ENCODE measurements at places on chromosomes 6 and 20. TPM values are rescaled to one million over a fixed set of nuclear protein-coding genes. Genes with fewer than 3 reads are reported as not detected.

DNA sequence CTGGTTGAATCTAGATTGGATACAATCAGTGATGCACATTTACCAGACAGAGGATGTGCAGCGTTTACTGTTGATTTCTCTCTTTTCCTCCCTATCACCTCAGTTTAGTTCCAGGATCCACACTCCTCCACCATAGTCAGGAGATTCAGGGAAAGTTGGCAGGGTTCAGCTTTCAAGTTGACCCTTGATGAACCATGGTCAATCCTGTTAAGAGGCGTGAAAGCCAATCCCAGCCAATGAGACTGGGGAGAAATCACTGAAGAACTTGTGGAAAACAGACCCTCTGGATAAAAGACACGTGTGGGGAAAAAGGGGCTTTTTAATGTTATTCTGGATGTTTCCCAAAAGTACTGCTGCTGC, 19.2 kb upstream of the SCP2D1 start:
- no peak for DNase-seq

DNA sequence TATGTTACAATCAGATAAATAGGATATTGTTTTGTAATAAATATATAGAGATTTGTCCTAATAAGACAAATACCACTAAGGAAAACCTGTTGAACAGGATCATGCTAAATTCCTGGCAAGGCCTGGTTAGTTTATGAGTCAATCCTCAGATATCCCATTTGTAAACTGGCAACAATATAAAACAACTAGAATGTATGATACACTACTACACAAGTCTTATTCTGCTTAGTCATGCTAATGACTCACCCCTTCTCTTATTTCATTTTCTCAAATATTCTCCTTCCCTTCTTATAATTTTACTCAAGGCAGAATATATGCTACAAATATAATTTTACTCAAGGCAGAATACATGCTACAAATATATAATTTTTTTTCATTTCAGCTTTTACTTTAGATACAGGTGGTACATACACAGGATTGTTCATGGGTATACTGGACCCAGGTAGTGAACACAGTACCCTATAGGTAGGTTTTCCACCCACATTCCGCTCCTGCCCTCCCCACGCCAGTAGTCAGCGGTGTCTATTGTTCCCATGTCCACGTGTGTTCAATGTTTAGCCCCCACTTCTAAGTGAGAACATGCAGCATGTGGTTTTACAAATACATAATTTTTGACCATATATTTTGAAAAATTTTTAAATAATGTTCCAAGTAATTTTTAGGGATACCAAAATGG, 6.3 kb downstream of the OSER1 start:
- DNase-seq: no peak

GRCh38 chr20:50126662-50127061, 13.7 kb upstream of the UBE2V1 start:
- no peak for DNase-seq

- no peak for DNase-seq
These were observed 598.6 kb downstream of the TBC1D32 start for GRCh38 chr6:120735641-120736040.

The R3HDML gene
- not detected for total RNA-seq

The TBXT gene
- 0.25 TPM for total RNA-seq

The ARMH2 gene
- not detected for total RNA-seq

- no peak for DNase-seq
These were observed 83.1 kb downstream of the PTCHD4 start for GRCh38 chr6:48027704-48028435.

DNA sequence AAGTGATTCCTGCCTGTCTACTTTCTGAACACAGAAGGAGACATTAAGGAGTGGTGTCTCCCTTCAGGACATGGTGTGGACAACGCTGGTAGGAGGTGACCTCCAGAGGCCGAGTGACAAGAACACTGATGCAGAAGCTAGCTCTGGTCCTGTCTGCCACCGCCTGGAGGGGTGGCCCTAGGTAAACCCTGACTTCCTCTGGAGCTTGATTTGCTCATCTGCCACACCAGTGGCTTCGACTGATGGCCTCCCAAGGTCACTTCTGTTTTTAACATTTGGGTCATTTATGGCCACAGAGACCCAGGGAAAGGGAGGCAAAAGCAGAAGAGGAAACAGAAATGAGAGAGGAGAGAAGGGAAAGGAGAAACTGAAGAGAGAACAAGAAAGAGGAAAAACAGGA, 49.4 kb upstream of the SLC22A23 start:
- no peak for DNase-seq

GRCh38 chr20:50089140-50089786, 23.7 kb downstream of the UBE2V1 start:
- no peak for DNase-seq

DNA sequence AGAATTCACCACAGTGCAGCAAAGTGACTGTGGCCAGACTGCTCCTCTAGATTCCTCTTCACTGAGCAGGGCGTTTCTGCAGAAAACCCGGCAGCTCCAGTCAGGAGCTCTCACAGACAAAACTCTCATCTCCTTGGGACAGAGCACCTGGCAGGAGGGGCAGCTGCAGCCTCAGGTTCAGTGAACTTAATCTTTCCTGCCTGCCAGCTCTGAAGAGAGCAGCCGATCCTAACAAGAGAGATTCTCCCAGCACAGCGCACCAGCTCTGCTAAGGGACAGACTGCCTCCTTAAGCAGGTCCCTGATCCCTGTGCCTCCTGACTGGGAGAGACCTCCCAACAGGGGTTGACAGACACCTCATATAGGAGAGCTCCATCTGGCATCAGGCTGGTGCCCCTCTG, 1065.5 kb downstream of the GRIK2 start:
- DNase-seq: no peak

The PDE10A gene
- 2.4 TPM for total RNA-seq

GRCh38 chr6:33433544-33434191, 13.8 kb downstream of the SYNGAP1 start:
- no peak for DNase-seq

The OOEP gene
- total RNA-seq: not detected

The STMND1 gene
- not detected for total RNA-seq

The LTA gene
- total RNA-seq: not detected

The RBM39 gene
- 220 TPM for total RNA-seq

The CPXM1 gene
- total RNA-seq: 28.8 TPM

DNA sequence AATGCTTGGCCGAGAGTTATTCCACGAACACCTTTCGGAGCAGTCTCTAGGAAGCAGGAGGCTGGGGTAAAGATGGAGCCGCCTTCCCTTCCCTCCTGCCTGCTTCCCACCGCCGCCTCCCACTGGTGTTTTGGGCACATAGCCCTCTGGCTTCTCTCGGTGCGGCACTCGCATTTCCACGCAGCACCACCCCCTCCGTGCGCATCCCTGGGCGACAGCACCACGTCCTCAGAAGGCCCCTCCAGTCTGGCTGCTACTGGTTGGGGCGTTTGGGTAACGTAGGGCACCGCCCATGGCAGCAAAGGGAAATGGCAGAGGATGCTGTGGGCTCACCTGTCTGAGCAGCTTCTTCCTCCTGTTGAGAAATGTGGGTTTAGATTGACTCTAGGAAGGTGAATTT, 2.4 kb downstream of the COL20A1 start:
- DNase-seq: no peak

The FAM184A gene
- 12.1 TPM for total RNA-seq

The LHFPL5 gene
- not detected for total RNA-seq

- no peak for DNase-seq
These were observed 104.2 kb upstream of the MLN start for GRCh38 chr6:33908025-33908424.

- DNase-seq: peak; percentile 61
These were observed 9.0 kb downstream of the GNAS-AS1 start for GRCh38 chr20:58841539-58842264.

The RNF39 gene
- total RNA-seq: 1.4 TPM

GRCh38 chr6:33737267-33738026, 9.3 kb downstream of the IP6K3 start:
- no peak for DNase-seq

- DNase-seq: no peak
These were observed 95.2 kb downstream of the PLCB1 start for GRCh38 chr20:8227293-8227692.

DNA sequence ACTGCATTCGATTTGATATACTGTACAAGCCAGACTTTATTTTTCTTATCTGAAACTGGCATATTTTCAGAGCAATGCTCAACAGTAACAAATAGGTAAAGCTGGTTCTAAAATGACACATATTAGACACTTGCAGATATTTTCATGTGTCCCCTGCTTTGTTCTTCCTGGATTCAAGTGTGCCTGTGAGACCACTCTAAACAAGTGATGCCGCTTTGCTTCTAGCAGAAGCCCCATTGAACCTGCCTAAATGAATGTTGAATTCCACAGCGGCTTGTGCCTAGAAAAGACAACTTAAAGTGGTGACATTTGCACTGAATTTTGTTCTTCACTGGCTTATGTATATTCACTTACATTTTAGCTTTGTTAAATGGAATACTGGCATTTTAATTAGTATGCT, 115.7 kb downstream of the AKAP7 start:
- DNase-seq: no peak

DNA sequence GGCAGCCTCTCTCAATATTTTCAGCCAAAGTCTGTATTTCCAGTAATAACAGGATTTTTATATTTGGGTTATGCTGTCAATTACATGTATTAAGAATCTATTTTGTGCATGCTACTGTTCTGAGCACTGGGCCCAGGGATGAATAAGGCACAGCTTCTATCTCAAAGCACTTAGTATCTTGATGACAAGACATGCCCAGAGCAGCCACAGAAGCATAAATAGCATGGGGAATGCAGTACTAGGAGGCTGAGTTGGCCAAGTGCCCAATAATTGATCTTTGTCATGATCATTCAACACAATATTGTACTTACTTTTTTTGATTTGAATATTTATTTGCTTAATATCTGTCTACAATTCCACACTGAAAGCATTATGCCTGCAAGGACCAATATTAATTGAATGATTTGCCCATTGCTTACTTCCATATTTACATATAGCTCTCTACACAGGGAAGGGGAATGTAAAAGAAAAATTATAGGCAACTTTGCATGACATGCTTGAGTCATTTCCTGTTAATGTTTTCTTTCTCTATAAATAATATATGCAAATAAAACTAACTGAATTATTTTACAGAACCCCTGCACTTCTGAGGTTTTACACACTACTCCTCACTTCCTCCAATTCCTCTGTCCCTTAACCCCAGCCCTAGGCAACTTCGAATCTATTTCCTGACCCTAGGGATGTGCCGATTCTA, 298.9 kb upstream of the BMP2 start:
- no peak for DNase-seq

- no peak for DNase-seq
These were observed 98.6 kb upstream of the NEDD9 start for GRCh38 chr6:11331111-11331510.

- peak; percentile 5 for DNase-seq
These were observed 1211.1 kb upstream of the GJE1 start for GRCh38 chr6:140921366-140922226.

The REV3L gene
- 6.6 TPM for total RNA-seq

The SLC16A10 gene
- 16.9 TPM for total RNA-seq

GRCh38 chr6:137510923-137511322, 16.7 kb upstream of the OLIG3 start:
- DNase-seq: no peak

DNA sequence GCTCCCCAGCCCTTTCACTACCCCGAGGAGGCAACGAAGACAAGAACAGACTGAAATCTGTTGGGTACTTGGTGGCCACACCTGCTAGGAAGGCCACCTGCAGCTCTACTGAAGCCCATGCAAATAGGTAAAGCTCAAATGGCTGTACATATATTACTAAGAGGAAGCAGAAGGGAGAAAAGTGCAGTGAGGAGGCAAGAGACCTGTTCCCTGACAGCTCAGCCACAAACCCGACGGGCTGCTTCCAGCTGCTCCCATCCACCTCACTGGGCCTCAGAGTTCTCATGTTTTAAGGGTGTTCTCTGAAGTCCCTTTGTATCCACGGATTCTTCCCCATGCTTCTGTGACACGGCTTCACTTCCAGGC, 24.6 kb downstream of the TRAM2 start:
- no peak for DNase-seq

DNA sequence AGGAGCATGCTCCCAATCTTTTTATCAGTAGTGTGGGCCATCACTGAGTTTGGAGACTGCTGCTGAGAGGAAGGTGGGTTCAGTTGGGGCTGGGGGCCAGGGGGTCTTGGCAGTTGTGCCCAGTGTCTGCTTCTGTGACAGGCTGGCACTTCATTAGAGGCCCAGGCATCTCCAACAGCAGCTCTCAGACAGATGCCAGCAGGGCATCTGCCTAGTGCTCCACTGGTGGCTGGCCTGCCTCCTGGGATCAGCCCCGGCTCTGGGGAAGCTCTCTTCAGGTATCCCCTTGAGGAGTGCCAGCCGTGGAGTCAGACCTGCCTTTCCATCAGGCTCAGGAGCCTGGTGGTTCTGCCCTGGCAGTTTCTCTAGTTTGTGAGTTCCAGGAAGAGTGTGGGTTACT, 77.3 kb downstream of the DTD1 start:
- DNase-seq: no peak

The BMP6 gene
- total RNA-seq: 2.1 TPM

The LKAAEAR1 gene
- 0.41 TPM for total RNA-seq

DNA sequence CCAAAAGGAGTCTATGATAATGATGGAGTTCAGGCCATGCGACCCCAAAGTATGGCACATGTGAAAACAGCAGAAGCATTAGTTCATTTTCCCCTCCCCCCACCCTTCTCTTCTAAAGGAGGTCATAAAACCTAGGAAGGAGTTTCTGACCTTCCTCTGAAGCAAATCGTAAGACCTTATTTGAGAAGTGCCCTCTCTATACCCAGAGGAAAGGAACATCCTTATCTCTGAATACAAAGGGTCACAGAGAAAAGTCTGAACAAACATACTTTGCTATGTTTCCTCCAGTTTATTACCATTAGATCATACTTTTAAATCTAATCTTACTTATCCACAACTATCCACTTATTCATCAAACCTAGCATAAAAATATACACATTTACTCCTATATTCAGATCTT, 48.6 kb downstream of the SLX4IP start:
- no peak for DNase-seq

- no peak for DNase-seq
These were observed 3.1 kb upstream of the RPS12 start for GRCh38 chr6:132811276-132811675.

The AIF1 gene
- total RNA-seq: 9.8 TPM

The EMILIN3 gene
- total RNA-seq: 3.5 TPM

DNA sequence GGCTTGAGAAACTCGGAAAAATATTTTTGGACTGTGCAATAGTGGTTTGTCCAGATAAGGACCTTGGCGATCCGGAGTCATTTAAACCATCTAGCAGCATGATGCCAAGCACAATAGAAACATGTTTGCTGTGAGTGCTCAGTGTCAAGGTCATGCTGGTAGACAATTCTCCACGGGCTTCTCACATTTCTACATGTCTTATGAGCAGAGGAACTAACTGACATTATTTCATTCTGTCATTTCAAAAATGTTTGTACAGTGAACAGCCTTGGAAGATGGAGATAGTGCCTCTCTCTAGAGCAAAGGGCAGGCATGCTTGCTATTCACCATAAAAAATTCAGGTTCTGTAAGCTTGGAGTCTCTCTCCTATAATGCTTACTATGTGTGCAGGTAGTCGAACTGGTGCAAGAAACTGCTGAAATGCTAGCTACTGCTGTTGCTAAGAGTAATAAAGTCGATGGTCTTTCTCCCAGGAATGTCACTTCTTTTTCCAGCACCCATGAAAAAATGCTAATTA, 25.4 kb upstream of the CCN2 start:
- no peak for DNase-seq

The PGBD1 gene
- 7.6 TPM for total RNA-seq

The EYA2 gene
- total RNA-seq: 1.6 TPM

All from H1 (cell line).